ENCODE measurements at places on chromosomes 5 and 9.

DNA sequence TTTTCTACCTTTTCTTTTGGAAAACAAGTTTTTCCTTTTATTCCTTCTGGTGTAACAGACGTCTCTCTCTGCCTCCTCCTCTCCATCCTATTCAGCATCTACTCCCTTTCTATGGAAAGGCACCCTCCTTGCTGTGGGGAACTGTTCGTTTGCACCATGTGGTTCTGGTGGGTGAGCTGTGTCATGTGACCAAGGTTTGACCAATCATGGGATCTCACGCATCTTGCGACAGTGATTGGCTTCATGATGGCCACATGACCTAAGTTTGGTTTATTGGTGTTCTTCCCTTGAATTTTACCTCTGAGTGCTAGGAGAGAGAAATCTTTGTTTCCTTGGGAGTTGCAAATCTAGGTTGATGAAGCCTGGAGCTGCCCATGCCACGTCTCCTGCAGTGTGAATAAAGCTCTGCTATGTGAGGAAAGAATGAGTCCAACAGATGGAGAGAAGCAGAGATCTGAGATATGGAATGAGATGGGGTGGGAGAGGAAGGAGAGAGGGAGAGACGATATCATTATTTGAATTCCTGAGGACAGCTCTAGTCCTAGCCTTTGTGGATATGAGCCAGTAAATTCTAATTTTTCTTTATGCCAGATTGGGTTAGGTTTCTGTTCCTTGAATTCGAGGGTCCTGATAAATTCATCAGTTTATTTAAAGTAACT is 178.8 kb upstream of the IL12B start:
- DNase-seq, result no peak

DNA sequence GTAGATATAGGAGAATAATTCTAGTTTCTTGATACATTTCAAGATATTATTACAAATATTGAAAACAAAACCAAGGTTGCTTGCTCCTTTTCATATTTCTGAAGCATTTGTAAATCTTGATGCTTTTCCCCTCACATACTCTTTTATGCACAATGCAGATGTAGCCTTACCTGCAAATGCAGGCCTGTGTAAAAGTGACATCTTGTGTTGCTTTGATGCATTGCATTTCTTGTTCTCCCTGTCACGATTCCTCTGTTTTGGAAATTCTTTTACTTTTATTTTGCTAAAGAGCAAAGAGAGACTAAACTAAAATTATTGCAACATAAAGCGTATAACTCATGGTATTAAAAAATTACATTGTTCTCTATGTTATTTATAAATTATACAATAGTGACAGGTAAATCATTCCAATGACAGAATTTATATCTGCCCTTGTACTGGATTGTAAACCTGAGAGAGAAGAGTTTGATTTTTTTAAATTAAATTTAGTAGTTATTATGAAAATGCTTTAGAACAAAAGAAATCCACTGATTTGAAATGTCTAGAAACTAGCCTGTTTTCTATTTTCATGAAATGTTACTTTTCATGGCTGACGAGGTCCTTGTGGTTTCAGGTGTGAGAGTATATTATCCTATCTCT is 970.0 kb downstream of the MAT2B start:
- no peak for DNase-seq

DNA sequence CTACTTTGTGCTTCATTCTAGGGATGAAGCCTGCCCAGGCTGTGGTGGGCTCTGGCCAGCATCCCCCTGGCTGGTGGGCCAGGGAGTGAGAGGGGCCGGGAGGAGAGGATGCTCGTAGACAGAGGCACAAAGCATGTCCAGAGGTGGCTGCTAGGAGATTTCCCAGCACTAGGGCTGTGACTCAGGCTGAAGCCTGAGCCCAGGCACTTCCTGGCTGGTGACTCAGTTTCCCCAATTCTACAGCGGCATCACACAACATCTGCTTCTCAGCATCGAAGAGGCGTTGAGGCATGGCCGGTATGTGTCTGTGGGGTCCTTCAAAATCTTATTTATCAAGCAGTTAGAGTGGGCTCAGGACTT is 55.6 kb downstream of the DUSP1 start:
- DNase-seq, result no peak

- DNase-seq, result no peak
Observed at GRCh38 chr5:54524082-54524481, 6.5 kb downstream of the SNX18 start.

DNA sequence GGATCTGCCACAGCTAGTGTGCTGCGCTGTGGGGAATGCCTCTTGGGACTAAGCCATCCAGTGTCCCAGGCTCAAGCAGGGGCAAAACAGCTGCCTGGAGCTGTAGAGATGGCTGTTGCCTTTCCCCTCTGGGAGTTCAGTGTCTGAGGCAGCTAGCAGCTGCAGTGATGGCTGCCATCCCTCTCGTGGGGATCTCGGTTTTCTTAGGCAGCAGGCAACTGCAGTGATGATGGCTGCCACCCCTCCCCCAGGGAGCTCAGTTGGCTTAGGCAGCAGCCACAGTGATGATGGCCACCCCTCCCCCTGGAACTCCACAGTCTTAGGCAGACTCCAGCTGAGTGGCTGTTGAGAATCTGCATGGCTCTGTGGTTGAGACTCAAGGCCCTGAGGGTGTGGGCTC is 1389.2 kb upstream of the NUDT12 start:
- DNase-seq, result no peak

DNA sequence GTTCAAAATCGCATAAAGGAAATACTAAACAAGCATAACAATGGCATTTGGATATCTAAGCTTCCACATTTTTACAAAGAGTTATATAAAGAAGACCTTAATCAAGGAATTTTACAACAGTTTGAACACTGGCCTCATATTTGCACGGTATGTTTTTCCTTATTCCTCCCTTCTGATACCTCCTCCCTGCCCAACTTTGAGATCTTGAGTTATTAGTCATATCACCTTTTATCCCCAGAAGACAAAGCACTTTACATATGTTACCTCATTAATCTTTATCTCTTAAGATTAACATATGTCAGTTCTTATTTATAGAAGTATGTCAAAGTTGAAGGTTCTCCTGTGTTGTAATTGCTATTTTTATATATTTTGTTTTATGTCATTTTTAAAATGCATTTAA is 29.8 kb downstream of the TDRD7 start:
- no peak for DNase-seq

GRCh38 chr5:100252944-100253343 is 282.2 kb upstream of the FAM174A start:
- DNase-seq, result no peak

GRCh38 chr9:134325096-134325812 is 1.0 kb upstream of the RXRA start:
- DNase-seq, result no peak

DNA sequence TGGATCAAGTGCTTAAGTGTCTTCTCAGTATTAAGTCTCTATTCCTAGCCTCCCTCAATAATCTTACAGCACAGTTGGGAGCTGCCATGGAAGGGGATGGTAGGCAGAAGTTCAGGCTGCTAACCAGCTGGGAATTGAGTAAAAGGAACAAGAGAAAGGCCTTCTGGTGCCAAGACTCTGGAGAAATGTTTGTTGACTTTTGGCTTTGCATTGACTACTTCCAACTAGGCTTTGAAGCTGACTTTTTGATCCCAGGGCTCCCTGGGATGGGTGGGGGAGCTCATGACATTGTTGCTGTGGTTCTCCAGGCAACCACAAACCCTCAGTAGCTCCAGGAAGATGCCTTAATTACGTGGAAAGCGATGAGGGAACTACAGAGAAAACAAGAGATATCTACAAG is 85.2 kb upstream of the HTR4 start:
- DNase-seq, result no peak

GRCh38 chr9:70120834-70121510 is 77.3 kb downstream of the MAMDC2 start:
- no peak for DNase-seq

DNA sequence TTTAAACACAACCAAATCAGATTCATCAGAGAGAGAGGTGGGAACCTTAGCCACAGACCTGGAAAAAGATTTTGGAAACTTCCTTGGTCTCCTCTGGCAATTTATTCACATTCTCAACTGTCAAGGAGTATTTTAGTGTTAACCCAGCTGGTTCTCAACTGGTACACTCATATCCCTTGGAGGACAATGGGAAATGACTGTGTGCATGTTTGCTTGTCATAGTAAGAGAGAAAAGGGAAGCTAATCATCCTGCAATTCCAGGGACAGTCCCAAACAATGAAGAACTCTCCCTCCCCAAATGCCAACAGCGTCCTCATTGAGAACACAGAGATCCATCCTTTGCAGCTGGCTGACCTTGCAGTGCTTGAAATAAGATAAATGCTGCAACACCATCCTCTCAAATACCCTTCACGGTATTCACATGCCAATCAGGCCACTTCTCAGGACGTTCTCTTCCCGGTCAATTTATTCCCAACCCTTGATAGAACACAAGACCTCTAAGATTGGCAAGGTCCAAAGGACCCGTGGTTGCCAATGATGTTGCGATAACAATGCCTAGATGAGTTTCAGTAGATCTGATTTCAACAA is 75.5 kb downstream of the EPB41L4B start:
- no peak for DNase-seq

GRCh38 chr5:5705010-5705409 is 282.5 kb downstream of the ICE1 start:
- DNase-seq, result no peak

DNA sequence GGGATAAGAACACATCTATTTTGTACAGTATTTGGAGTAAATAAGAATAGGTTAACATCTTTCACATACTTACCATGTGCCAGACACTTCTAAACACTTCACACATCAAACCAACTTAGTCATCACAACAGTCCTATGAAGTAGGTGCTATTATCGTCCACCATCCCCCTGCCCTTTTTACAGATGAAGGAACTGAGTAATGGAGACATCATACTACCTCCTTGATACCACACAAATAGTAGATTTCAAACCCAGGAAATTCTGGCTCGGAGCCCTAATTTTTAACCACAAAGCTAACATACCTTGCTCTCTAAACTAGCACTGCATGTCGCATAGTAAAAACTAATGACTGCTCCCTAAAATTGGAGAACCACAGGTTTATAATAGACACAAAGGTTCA is 4.2 kb upstream of the ZNF366 start:
- DNase-seq, result no peak

GRCh38 chr5:127995556-127995955 is 88.0 kb upstream of the SLC12A2 start:
- DNase-seq, result no peak

All from activated CD4-positive, CD25-positive, alpha-beta regulatory T cell treated with anti-CD3 and anti-CD28 coated beads, Interleukin-2, amount 50 U/mL, for 16 hours (primary cell).